ENCODE measurements at places on chromosomes 5 and 9.

GRCh38 chr9:138022121-138022741 lies 144.6 kb downstream of the CACNA1B start:
- peak; percentile 27 for DNase-seq

GRCh38 chr5:143898916-143899591 lies 87.1 kb downstream of the HMHB1 start:
- no peak for DNase-seq

- DNase-seq, result no peak
Observed at GRCh38 chr9:6620796-6621195, 24.7 kb downstream of the GLDC start.

DNA sequence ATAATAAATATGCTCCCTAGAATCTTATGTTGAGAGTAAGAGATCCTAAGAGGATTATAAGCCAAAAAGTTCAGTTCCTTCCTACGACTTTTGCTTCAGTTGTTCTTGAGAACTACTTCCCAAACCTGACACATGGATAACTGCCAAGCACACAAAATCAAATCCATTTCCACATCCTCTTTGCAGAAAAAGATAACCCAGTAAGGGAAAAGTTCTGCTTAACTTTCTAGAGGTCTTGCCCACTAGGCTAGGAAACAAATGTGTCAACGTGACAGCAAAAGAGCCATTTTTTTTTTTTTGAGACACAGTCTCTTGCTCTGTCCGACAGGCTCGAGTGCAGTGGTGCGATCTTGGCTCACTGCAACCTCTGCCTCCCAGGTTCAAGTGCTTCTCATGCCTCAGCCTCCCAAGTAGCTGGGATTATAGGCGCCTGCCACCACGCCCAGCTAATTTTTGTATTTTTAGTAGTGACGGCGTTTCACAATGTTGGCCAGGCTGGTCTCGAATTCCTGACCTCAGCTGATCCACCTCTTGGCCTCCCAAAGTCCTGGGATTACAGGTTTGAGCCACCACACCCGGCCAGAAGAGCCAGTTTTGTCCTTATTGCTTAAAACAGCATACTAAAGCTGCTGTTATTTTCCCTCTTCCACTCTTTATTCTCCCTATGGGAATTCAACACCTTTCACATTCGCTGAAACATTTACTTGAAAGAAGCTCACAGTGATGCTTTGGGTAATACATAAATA lies 24.2 kb downstream of the CSNK1A1 start:
- DNase-seq, result no peak

GRCh38 chr5:142569905-142570304 lies 116.0 kb downstream of the FGF1 start:
- no peak for DNase-seq

GRCh38 chr9:125483697-125484096 lies 222.1 kb downstream of the GAPVD1 start:
- no peak for DNase-seq

GRCh38 chr9:2727374-2727773 lies 10.1 kb downstream of the KCNV2 start:
- DNase-seq, result no peak

- no peak for DNase-seq
Observed at GRCh38 chr9:83964973-83965349, 15.1 kb downstream of the HNRNPK start.

GRCh38 chr5:72065751-72066255 lies 41.5 kb upstream of the MAP1B start:
- DNase-seq, result no peak

- DNase-seq, result no peak
Observed at GRCh38 chr5:173454361-173454735, 126.1 kb upstream of the STC2 start.

DNA sequence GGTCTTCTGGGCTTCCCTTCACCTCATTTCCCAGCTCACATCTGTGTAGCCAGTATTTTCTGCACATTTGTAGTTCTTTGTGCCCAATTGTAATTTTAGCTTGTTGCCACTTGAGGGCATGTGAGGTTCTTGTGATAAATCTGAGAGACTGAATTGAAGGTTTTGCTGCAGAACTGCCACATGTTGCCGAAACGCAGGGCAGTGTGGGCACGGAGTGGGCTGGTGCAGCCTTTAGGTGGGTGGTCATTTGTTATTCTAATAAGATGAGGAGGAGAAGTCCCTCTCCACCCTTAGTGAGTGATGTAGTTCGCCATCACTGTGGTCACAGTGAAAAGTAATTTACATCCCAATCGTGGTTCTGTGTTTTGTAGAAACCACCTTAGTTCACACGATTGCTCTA lies 21.2 kb downstream of the OTULIN start:
- DNase-seq, result peak; percentile 70

DNA sequence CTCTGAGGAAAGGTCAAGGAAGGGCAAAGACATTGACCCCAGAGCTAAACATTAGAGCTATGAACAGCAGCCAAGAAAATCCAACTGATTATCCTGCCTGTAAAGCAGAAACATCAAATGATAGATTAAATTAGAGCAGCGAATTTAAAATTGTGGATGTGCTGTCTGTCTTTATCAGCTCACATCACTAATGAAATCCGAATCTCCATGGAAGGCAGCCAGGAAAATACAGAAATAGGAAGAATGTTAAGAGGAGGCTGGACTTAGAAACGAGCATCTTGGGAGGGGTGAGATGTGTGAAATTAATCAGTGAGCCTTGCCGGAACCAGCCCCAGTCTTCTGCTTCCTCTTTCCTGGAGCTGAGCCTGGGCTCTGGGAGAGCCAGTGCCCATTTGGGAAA lies 191.0 kb downstream of the PJA2 start:
- DNase-seq, result no peak

DNA sequence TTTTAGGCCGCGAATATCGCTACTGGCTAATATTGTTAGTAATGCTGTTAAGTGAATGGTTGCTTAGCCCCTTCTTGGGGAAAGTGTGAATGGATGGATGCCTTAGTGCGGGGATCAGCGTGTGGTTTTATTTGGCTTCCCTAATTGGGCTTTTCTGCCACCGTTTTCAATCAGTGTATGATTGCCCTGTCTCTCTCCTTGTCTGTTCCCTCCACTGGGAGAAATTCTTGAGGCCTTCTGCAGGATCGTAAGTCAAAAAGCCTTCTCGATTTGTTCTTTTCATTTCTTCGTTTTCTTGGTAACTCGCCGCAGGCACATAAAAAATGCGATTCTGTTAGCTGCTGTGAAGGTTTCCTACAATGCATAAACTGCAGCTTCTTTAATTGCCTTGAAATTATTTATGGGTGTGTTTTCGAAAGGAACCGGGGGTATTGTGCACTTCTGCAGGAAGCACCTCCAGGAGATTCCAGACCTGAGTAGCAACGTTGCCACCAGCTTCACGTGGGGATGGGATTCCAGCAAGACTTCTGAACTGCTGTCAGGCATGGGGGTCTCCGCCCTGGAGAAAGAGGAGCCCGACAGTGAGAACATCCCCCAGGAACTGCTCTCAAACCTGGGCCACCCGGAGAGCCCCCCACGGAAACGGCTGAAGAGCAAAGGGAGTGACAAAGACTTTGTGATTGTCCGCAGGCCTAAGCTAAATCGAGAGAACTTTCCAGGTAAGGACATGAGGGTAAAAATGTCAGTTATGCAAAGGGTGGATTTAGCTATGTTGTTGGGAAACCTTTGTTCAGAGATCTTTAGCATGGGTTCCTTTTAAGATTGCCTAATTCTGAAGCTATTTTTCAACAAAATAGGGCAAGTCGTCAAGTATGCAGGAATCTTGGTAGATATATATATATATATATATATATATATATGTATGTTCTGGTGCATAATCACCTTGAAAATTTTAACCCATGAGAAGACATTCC lies 700 bp downstream of the SKP2 start:
- no peak for DNase-seq

- DNase-seq, result peak; percentile 82
Observed at GRCh38 chr5:36606428-36607113, at the start of gene SLC1A3. Gene SLC1A3, plus strand, starts transcription at chr5:36606606. Its CDS starts 1,818 bp downstream, at chr5:36608424.

GRCh38 chr5:104305602-104306001 lies 743.0 kb upstream of the NUDT12 start:
- DNase-seq, result no peak

- no peak for DNase-seq
Observed at GRCh38 chr9:105835721-105836120, 141.4 kb downstream of the TMEM38B start.

GRCh38 chr9:88065619-88066018 lies 72.7 kb downstream of the SPATA31C2 start:
- no peak for DNase-seq

DNA sequence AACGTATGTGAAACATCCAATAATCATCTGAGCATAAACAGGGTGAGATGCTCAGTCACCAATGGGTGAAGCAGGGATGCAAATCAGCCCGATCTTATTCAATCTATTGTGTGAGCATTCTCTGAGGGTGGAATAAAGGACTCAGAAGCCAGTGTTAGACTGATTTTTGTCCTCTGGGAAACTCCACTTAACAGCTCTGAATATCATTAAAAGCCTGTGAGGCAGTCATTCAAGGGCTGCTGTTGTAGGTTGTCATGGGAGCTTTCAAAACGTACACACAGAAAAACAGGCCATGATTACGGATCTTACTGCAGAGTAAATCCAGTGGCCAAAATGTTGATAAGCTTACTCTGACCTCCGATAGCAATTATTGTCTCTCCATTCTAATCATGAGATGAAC lies 266.5 kb upstream of the EFNA5 start:
- DNase-seq, result no peak

- DNase-seq, result no peak
Observed at GRCh38 chr9:69429281-69429680, 104.3 kb downstream of the ENTREP1 start.

DNA sequence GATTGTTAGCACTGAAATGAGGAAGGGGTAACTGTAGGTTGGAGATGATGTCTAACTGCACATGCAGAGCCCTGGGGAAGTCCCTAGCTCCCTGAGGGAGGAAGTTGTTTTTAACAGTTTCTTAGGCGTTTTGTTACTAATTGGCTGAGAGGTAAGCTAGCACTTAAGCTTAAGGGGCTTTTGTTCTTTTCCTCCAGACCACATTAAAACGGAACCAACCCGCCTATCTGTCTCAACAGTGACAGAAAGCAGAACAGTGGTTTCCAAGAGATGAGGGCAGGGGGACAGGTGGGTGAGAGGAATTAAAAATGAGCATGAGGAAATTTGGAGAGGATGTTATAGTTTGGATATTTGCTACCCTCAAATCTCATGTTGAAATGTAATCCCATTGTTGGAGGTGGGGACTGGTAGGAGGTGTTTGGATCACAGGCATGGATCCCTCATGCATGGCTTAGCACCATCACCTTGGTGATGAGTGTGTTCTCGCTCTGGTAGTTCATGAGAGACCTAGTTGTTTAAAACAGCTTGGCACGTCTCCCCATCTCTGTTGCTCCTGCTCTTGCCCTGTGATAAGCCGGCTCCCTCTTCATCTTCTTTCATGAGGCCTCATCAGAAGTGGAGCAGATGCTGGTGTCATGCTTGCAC lies 38.9 kb downstream of the LYRM7 start:
- DNase-seq, result peak; percentile 81

GRCh38 chr5:14879393-14879792 lies 7.8 kb upstream of the ANKH start:
- no peak for DNase-seq

- DNase-seq, result no peak
Observed at GRCh38 chr5:150155258-150156026, at the start of gene PDGFRB. Gene PDGFRB, minus strand, starts transcription at chr5:150155845. Its CDS starts 18,798 bp downstream, at chr5:150137047.

GRCh38 chr5:78779771-78780616 lies 131.4 kb upstream of the LHFPL2 start:
- no peak for DNase-seq

- no peak for DNase-seq
Observed at GRCh38 chr9:104553261-104553660, 15.7 kb upstream of the OR13C8 start.

All from activated CD4-positive, alpha-beta T cell treated with anti-CD3 and anti-CD28 coated beads, Interleukin-2, amount 50 U/mL, for 16 hours (primary cell).